ENCODE measurements at places on chromosomes 5 and 9.

DNA sequence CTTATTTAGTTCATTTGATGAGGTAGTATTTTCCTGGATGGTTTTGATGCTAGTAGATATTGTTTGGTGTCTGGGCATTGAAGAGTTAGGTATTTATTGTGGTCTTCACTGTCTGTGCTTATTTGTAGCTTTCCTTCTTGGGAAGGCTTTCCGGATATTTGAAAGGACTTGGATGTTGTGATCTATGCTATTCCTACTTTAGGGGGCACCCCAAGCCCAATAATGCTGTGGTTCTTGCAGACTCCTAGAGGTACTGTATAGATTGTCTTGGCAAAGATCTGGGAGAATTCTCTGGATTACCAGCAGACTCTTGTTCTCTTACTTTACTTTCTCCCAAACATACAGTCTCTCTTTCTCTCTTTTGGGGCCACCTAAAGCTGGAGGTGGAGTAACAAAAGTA lies 315.7 kb downstream of the MAT2B start:
- no peak for DNase-seq

GRCh38 chr5:143207563-143208364 lies 195.7 kb downstream of the NR3C1 start:
- no peak for DNase-seq

DNA sequence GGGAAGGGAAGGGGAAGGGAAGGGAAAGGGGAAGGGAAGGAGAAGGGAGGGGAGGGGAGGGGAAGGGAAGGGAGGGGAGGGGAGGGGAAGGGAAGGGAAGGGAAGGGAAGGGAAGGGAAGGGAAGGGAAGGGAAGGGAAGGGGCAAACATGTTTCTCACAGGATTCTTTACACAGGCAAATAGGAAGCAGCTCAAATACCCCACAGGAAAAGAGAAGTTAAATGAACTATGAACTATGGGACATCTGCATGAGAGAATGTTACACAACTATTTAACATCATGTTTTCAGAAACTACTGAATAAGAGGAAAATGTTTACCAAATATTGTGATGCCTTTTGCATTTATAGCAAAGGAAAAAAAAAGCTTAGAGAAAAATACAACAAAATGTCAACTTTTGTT lies 125.4 kb upstream of the SLC30A5 start:
- DNase-seq: no peak

DNA sequence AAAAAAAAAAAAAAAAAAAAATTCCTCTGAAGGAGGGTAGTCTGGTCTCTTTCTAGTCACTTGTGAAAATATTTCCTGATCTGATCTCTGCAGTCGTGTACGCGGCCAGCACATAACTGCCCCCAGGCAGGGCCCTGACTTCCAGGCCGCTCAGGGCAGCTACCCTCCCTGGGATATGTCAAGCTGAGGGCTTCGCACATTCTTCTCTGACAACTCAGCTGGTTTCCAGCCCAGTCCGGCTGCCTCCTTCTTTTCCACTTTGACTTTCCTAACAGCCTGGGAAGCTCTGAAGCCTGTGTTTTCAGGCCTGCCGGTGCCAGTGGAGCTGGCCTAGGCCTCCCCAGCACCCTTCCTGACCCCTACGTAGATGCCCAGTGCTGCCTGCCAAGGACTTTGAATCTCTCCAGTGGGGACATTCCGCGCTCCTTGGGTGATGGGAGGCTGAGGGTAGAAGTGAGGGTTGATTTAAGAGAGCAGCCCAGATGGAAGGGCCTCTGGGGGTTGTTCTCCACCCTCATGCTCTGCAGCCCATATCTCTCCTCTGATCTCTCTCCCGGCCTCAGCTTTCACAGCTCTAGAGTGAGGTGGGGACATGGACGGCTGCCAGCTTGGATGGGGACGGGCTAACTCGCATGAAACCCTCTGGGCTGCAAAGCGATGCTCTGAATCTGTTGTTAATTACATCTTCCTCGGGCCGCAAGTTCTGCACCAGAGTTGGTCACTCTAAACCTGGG lies 20.7 kb downstream of the COL5A1 start:
- no peak for DNase-seq

DNA sequence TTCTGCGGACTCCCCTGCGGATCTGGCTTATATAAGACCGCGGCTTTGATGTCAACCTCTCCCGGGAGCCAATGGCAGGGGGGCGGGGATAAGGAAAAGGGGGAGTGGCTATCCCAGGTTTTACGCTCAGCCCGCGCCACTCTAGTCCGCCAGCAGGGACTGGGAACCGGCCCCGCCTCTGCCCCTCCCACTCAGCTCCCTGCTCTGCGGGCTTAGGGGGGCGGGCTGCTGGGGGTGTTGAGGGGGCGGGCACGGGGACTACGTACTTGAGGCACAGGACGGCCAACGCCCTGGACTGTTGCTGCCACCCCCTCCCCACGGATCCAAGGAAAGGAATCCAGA lies at the start of gene HAND1:
TSS of gene HAND1 (minus strand) at position 4 of the 342 bp plus-strand sequence. CDS start 219 bp downstream, outside the sequence.
- no peak for DNase-seq

DNA sequence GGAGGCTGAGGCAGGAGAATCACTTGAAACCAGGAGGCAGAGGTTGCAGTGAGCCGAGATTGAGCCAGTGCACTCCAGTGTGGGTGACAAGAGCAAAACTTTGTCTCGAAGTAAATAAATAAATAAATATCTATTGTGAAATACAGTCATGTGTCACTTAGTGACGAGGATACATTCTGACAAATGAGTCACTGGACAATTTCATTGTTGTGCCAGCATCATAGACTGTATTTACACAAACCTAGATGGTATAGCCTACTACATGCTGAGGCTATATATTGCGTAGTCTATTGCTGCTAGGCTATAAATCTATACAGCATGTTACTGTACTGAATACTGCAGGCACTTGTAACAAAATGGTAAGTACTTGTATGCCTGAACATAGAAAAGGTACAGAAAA lies 61.1 kb upstream of the CCL21 start:
- DNase-seq: no peak

- no peak for DNase-seq
Observed at GRCh38 chr5:75951158-75951557, 132.0 kb upstream of the SV2C start.

GRCh38 chr9:109751253-109751652 lies 28.7 kb upstream of the PALM2AKAP2 start:
- DNase-seq: no peak

DNA sequence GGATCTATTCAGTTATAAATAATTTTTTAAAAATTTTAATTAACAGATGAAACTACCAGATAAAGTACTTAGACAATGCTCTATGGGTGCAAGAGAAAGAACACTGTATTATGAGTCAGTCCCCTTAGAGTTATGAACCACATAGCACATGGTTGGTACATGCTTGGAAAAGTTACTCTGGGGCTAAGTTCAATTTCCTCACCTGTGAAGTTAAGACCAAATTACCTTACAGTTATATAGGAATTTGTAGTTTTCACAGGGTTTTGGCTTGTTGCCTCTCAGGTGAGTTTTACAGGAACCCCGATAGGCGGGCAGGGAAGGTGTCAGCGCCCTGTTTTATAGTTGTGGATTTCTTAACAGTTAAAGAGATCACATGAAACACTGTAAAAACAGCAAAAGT lies 1.2 kb downstream of the PANK3 start:
- no peak for DNase-seq

DNA sequence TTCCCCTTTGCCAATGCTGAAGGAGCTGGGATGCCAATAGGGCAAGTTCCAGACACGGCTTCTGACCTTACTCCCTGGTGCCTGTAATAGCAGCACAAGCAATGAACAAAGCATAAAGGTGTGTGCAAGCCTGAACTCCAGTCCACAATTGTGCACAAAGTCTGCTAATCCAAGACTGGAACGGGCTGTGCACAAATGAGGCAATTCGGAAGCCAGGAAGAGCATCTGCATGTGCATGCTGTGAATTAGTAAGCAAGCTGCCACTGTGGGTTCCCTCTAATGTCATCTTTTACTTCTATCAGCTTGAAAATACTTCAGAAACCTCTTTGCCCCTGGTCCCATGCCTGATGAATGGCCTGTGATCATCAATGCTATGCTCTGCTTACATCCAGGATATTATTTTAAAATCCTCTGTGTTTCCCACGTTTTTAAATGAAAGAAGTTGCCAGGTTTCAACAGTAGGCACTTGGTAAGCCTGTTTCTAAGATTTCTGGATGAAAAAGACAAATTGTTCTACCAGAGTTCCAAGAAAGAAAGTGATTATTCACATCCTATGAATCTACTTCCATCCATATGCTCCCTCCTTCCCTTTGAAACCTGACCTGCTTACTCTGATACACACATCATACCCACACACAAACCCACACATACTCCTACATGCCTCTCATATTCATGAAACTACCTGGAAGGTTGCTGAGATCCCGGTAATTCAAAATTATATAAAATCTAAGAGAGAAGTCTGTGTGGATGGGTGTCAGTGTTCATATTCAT lies 165.7 kb downstream of the KCTD16 start:
- no peak for DNase-seq

- no peak for DNase-seq
Observed at GRCh38 chr9:33287087-33287490, 3.2 kb upstream of the NFX1 start.

- DNase-seq: no peak
Observed at GRCh38 chr9:94799578-94800264, 73.2 kb downstream of the AOPEP start.

- DNase-seq: no peak
Observed at GRCh38 chr5:177302354-177303110, 987 bp downstream of the RAB24 start.

- no peak for DNase-seq
Observed at GRCh38 chr5:139985733-139986132, 57.4 kb downstream of the NRG2 start.

GRCh38 chr9:130570208-130570607 lies 9.2 kb upstream of the FUBP3 start:
- no peak for DNase-seq

- no peak for DNase-seq
Observed at GRCh38 chr5:56833325-56833724, 18.0 kb downstream of the MAP3K1 start.

DNA sequence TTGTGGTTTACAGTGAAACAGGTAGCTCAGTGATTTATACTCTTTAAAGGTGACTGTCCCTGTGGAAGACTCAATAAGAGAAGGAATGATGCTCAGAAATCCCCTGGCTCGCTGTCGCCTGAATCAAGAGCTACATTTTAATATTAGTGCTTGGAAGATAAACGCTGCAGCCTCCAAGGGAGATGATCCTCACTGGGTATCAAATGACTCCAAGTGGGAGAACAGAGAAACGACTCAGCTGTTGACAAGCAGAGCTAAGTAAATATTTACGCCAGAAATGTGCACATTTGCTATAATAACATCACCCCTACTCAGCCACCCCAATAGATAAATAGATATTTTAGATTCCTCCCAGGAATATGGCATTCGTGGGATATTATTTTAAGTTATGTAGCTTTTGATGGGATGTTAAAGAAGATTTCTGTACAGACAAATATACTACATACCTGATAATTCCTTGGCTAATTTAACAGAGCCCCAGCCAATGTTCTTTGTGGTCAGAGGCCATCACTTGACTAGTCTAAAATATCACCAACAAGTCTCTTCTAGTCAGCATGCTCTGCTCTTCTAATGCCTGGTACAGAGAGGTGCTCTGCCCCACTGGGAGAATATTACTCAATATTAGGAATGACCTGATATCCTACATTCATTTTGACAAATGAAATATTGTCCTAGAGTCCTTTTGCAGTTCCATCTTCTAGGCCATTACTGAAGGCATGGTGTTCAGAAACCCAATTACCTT lies 18.3 kb upstream of the CCDC192 start:
- DNase-seq: no peak

DNA sequence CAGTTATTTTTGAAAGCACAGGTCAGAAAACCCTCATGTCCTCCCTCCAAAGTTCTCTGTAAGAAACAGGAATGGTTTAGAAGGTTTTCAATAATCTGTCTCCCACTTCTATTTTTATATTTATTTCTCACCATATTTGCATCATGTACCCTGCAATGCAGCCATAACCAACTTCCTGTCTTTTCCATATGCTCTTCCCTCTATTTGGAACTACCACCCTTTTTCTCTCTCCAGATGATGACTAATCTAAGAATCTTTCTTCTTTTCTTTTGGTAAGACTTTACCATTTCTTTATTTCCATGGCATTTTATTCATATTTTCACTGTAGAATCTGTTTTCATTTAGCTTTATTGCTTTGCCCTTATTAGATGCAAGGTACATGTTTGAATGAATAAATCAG lies 33.9 kb downstream of the MAN2A1 start:
- DNase-seq: no peak

- no peak for DNase-seq
Observed at GRCh38 chr5:65952259-65952658, 25.9 kb downstream of the ERBIN start.

GRCh38 chr5:111348661-111349329 lies 124.6 kb downstream of the CAMK4 start:
- no peak for DNase-seq

DNA sequence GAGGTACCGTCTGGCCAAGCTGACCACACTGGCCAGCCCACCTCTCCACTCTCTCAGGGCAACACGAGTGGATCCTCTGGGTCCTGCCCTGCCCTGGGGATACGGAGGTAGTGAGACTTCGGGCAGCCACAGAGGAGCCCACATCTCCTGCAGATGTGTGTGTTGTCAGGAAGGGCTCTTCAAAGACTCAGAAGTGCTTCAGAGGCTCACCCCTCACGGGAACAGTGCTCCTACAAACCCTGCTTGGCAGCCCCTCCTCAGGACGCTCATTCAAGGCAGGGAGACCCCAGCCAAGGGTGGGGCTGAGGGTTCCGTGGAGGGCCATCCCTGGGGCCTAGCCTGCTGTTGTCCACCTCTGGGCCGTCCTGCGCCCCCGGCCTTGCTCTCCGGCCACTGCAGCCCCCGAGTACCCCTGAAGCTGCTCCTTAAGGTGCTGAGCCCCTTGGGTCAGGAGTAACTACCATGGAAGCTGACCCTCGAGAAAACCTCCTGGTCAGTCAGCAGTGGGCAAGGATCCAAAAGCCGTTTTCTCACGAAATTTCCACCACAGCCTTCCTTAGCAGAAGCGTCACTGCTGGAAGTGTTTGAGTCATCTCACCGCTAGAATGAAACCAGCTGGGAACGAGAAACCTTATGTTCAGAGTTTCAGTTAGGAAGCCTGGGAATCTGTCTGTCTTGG lies 23.2 kb upstream of the LRRC14B start:
- DNase-seq: no peak
